Activated T-cell treated with anti-CD3 and anti-CD28 coated beads for 1 hour (primary cell): ENCODE measurements at places on chromosomes 13 and 19.

DNA sequence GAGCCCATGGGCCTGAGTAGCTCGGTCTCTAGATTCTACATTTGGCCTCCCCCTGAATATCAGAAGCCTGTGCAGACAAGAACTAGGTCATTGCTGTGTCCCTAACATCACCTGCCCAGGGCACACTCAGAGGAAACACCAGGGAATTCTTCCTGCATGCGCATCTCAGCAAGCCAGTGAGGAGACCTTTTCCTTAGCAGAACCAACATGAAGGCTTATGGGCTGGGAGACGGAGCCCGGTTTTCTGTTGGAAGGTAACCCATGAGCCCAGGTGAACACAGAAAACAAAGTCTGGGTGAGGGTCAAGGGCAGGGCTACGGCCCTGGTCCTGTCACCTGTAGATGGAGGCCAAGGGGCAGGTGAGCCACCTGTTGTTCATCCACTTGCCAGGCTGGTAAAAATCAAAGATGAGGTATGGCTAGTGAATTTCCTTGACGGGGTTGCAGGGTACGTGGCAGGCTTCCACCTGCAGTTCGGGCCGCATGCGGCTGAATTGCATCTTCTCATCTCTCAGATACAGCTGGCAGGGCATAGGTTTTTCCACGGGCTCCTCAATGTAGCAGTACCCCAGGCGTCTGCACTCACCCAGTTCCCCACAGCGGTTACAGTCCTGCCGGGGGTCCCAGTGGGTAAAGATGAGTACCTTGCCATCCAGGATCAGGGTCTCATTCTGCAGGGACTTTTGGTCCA is 3.6 kb upstream of the FAM187B start:
- no peak for DNase-seq

GRCh38 chr13:25406377-25406776 is 34.6 kb downstream of the ATP8A2 start:
- DNase-seq = no peak

DNA sequence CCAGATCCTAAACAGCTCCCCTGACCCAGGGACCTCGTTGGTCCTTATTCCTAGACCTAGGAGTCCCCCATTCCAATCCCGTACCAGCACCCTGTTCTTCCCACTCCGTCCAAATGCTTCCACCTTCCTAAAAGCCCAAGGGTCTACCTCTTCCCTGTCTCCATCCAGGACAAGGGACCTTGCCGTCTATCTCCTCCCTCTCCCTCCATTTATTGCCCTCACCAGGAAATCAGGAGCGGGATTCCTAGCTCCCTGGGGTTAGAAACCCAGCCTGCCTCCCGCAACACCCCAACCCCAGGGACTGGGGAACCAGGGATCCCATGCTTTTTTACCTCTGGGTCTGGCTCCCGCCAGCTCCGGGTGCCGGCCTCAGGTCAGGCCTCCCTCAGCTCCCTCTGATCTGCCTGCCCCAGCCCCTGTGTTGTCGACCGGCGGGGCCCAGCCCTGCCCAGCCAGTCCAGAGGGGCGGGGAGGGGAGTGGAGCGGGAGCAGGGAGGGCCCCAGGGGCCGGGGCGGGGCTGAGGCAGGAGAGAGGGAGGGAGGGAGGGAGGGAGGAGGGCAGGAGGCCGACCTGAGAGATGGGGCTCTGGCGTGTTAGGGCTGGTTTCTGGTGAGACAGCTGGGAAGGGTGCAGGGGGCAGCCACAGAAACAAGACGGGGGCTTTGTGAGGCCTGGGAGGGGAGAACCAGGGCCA is at the start of gene B3GNT8:
B3GNT8 (minus strand) TSS at position 423 of the 695 bp plus-strand sequence. CDS start 596 bp downstream, outside the sequence.
- DNase-seq = peak; percentile 23

- no peak for DNase-seq
Measured at GRCh38 chr13:91313103-91313502, 34.4 kb upstream of the MIR17HG start.

DNA sequence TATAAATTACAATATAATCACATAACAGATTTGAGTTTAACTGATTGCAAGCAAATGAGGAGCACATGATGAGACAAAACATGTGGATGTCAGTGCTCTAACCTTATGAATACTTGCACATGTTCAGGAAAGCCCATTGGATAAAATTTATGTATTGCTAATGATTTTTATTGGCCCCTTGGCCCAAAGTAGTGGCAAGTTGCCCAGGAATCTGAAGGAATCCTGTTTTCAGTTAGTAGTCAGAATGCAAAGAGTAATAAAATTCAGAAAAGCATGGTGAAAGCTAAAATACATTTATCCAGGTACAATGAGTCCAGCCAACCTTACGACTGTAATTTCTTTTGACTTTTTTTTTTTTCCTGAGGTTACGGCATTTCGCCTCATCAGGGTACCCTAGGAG is 1539.4 kb downstream of the EFNB2 start:
- no peak for DNase-seq

DNA sequence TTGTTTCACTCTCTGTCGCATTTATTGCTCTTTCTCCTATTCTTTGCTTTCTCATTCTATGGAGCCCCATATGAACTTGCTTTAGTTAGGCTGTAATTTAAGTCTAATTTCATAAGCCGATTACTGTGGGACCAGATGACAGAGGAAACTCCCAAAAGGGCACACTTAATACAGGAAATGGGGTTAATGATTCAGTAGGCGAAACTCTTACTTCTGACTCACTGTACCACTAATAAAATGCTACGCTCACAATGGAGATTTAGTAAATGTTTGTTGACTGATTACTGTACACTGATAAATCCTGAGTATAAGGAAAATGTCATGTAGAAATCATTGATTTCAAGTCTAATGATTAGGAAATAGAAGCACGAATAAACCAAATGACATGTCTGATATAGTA is 276.4 kb downstream of the KLF5 start:
- DNase-seq = no peak

DNA sequence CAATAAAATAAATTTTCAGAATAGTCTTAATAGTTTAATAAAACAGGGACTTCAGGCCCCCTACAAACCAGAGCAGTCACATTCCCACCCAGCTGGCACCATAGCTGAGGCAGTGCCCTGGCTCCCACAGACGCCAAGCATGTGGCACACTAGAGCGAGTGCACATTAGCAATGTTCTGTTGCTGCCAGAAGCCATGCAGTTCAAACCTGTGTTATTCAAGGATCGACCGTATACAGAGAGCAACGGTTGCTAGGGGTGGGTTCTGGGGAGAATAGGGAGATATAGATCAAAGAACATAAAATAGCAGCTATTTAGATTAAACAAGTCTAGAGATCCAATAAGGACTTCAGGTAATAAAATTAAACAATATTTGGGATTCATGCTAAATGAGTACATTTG is 419.3 kb upstream of the KLHL1 start:
- no peak for DNase-seq

DNA sequence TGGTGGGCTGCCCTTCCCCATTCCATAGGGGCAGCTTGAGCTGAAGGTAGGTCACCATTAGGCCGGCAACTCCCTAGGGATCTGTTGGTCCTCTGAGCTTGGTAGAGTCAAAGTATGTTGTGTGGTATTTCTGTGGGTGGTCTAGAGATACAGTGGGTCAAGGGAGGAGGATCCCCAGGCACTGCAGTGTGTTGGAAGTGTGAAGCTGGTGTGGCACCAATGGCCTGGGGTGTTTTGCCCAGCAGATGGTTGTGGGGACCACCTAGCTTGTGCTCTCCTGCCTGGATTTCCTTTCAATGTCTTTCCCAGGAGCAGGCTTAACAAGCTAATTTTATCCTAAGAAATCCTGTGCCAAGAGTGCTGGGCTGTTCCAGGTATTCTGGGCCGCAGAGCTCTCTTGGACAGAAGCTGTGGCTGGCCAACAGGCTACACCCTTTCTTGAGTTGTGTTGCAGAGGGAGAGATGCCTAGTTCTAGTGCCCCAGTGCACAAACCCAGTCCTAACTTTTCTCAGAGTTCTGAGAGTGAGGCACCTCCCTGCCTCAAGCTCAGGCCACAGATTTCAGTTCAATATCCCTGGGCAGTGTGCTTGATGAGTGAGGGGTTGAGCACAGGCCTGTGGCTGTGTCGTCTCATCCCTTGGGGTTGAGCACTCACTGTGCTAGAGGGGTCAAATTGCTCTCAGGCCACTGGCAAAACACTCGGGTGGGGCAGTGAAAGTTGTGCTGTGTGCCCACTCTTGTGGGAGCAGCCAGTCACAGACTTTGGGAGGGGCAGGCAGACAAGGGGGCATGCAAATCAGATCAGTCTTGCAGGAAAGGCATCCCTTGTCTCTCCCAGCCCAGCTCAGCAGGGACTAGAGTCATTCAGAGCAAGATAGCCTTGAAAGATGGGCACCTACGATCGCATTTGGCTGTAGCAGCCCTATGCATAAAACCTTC is 1806.1 kb upstream of the MIR17HG start:
- no peak for DNase-seq

GRCh38 chr13:33078263-33078662 is 62.0 kb downstream of the KL start:
- no peak for DNase-seq

DNA sequence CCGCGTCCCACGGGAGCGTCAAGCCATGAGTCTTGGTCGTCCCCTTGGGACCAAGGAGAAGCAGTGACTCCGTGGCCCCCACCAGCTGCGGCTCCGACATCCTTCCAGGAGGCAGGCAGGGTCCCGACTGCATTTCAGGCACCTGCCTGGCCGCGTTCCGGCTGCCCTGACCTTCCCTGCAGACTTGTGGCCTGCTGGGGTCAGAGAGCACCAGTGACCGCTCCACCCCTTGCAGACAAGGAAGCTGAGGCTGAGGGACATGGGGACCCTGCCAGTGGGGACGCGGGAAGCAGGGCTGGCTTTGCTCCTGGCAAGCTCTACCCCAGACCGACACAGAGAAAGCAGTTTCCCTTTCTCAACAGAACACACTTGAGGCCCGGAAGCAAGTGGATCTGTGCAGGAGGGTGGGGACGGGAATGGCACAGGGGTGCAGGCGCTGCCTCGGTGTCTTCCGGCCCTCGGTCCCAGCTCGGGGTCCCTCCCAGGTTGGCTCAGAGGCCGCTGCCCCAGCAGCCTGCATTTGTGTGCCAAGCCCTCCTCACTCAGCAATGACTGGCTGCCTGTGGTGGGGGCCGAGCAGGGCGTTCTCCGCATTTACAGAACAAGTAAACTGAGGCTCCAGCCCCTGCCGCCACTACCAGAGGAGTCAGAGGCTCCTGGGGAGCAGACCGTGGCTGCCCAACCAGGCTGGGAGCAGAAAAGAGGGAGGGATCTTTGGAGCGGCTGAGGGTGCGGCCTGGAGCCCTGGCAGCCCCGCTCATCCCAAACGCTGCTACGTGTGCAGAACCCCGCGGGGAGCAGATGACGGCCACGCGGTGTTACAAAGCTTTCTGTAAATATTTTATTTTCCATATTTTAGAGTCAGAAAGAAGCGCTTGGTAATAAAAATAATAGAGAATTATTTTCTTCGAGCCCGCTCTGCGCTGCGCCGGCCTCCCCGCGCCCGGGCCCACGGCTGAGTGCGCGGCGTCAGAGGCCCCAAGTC is 43.9 kb downstream of the GAS6 start:
- DNase-seq = no peak

- DNase-seq = peak; percentile 12
Measured at GRCh38 chr13:29707876-29708543, 112.5 kb upstream of the SLC7A1 start.

GRCh38 chr19:13989487-13989886 is 16.6 kb downstream of the RFX1 start:
- DNase-seq = no peak

DNA sequence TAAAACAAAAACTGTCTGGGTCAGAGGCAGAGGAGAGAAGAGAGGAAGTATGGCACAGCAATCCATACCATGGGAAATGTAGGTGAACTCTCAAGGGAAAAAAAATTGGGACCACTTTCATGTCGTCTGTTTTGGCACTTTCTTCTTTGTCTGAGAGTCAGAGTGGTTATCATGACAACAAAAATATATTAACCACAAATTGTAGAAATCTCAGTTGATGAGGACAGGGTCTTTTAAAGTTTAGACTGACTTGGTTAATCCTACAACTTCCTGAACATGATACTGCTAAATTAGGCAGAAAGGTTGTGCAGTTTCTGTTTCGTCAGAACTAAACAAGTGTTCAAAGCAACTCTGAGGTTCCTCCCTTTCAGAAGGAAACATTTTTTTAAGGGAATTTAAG is 15.2 kb downstream of the KLF5 start:
- DNase-seq = no peak

- DNase-seq = no peak
Measured at GRCh38 chr13:21703846-21704245, 33.0 kb downstream of the FGF9 start.

- no peak for DNase-seq
Measured at GRCh38 chr13:102792396-102792795, 6.4 kb downstream of the POGLUT2 start.

DNA sequence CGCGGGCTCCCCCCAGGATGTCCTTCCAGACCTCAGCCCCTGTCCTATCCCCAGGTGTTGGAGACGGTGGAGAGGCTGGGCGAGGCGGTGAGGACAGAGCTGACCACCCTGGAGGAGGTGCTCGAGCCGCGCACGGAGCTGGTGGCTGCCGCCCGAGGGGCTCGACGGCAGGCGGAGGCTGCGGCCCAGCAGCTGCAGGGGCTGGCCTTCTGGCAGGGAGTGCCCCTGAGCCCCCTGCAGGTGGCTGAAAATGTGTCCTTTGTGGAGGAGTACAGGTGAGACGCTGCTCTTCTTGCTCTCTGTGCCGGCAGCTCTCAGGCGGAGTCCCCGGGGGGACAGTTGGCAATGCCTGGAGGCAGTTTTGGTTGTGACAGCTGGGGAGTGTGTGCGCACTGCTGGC is 6.9 kb downstream of the TTYH1 start:
- DNase-seq = no peak

GRCh38 chr19:18097993-18098890 is 664 bp downstream of the MAST3 start:
- no peak for DNase-seq

DNA sequence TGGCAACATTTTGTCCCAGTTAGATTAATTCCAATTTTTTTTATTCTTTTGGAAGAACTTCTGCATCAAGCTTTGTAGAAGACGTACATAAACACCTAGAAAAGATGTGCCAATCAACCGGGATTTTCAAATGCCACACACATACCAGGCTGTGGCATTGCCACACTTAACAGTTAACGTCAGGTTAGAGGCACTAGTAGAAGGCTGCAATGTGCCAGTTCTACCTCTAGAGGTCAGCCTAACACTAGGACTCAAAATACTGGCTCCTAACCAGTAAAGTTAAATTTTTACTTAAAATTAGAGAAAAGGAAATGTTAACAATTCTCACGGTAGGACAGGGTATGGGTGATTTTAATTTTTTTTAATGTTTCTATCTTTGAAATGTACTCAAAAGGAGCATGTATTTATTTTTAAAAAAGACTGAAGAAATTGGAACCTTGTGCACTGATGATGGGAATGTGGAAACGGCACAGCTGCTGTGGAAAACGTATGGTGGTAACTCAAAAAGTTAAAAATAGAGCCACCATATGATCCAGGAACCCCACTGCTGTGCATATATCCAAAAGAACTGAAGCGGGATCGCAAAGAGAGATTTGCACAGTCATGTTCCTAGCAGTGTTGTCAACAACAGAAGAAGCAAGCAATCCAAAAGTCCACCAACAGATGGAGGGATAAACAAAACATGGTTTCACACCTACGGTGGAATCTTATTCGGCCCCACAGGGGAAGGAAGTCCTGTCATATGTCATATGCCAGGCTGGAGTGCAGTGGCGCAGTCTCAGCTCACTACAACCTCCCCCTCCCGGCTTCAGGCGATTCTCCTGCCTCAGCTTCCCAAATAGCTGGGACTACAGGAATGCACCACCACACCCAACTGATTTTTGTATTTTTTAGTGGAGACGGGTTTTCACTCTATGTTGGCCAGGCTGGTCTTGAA is 30.3 kb downstream of the CRYL1 start:
- peak; percentile 42 for DNase-seq

- no peak for DNase-seq
Measured at GRCh38 chr19:27858981-27859581, 1353.9 kb downstream of the UQCRFS1 start.

- no peak for DNase-seq
Measured at GRCh38 chr13:113275387-113275786, 21.7 kb upstream of the LAMP1 start.
